ENCODE measurements at places on chromosomes 12 and 14.

GRCh38 chr12:59403259-59403932 is 192.4 kb upstream of the SLC16A7 start:
- no peak for DNase-seq

DNA sequence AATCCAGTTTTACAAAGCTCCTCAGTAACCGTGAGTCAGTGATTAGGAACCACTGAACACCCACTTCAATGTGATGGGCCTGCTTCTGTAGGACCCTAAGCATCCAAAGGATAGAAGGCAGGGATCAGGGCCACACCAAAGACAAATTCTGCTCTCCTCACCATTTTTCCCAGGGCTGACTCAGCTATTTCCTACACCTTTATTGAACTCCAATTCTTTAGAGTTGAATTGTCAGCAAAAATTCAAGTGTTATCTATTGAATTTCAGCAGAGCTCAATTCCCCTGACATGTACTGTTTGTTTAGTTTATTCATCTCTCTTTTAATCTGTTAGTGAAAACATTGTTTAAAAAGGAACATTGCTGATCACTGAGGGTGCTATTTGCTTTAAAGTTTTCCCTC is 457.7 kb upstream of the TMPO start:
- DNase-seq, result no peak

GRCh38 chr14:101982621-101983020 is 18.2 kb downstream of the DYNC1H1 start:
- no peak for DNase-seq

DNA sequence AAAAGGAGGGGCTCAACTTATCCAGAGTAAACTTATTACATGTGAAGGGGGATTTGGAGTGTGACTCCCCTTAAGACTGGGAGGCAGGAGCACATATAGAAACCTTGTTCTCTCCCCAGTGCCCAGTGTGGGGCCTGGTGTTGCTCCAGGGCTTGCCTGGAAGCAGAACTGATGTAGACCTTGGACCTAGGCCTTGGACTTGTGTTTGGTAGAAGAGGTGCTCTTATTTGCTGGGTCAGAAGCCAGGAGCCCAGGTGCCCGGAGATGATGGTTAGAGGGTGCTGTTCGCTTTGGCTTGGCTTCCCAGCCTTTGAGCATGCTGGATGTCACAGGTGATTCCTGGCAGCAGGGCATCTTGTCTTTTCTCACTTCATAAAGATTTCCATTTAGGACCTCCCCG is 110.4 kb downstream of the SMOC1 start:
- DNase-seq, result no peak

GRCh38 chr14:34046799-34047520 is 96.1 kb upstream of the EGLN3 start:
- no peak for DNase-seq

GRCh38 chr14:80216818-80217217 is 5.5 kb upstream of the DIO2 start:
- no peak for DNase-seq

- DNase-seq, result no peak
Observed at GRCh38 chr14:59215322-59215721, 26.9 kb downstream of the DAAM1 start.

All from stimulated activated CD4-positive, alpha-beta T cell treated with anti-CD3 and anti-CD28 coated beads, Interleukin-1b, Interleukin-23, amount 100 ng/mL, for 48 hours (primary cell).